Astrocyte (in vitro differentiated cells and primary cell): ENCODE measurements at places on chromosomes 1 and 21. TPM values are rescaled to one million over a fixed set of nuclear protein-coding genes. Genes with fewer than 3 reads are reported as not detected.

GRCh38 chr1:181166377-181167196 is 78.1 kb downstream of the IER5 start:
- peak; percentile 51 for DNase-seq

Gene PCBP3
- total RNA-seq, result 1.8 and 2.5 TPM in 2 replicates

Gene CACNA1S
- not detected in 2 replicates for total RNA-seq

Gene SOAT1
- 94.7 and 111 TPM in 2 replicates for total RNA-seq

Gene CAPN8
- not detected in 2 replicates for total RNA-seq

Gene RUNX3
- 2.1 and 2.5 TPM in 2 replicates for total RNA-seq
